ENCODE measurements at places on chromosomes 6 and 20.

DNA sequence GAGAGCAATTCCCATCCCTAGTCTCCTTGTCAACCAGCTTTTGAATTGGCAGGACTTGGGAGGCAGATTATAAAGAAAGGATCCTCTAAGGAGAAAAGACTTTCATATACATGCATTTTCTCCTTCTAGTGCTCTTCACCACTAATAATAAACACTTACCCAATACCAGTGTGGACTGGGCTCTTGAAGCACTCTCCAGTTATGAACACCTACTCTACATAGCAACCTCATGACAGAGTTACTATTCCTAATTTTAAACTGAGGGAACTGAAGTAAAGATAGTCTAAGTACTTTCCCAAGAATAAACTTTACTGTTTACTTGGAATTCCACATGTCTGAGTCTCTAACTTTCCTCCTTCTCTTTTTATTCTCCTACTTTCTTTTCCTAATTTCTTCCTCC, 4.8 kb downstream of the COL9A1 start:
- no peak for DNase-seq

- DNase-seq = peak; percentile 83
Observed at GRCh38 chr6:7541175-7542064, at the start of gene DSP. TSS of gene DSP (plus strand) at chr6:7541671. CDS start at chr6:7541916, 245 bp downstream.

DNA sequence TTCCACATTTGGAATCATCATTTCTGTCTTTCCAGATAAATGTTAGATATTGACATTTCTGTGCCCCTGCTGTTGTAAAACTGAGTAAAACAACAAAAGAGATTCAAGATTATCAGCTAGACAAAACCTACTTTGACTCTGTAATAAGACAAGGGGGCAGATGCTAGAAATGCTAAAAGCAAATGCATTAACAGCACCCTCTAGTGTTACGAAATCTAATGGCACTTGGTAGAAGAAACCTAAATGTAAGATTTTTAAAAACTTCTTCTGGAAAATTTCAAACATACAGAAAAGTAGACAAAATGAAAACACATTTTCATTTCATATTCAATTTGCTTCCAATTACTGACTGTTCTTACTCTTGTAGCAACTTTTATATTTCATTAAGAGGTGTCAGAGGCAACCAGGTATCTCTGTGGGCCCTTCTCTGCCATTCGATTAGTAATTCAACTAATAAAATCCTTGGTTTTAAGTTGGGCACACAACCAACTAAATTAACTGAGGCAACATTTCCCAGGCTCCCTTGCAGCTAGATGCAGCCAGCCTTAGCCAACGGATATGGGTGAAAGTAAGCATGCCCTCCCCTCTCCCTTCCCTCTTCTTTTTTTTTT, 45.0 kb downstream of the SLC23A2 start:
- peak; percentile 56 for DNase-seq

DNA sequence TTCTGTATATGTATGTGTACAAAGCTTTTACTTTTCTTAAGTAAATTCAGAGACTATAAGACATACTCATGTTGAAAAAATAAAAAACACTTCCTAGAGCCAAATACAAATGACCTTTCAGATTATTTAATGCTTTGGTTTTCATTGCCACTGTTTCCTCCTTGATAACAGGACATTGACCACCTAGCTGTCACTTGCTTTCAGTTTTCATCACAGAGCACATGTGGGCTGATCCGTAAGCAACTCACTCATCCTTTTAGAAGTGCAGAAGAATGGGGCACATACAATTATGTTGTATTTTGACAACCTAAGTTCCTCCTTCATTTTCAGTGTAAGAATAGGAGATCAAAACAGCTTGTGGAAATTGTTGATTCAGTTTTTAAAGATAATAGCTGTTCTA, 6.2 kb downstream of the ZBTB2 start:
- no peak for DNase-seq

GRCh38 chr20:46207793-46208192, 89.7 kb downstream of the CD40 start:
- DNase-seq = no peak

GRCh38 chr20:3896302-3896701, 7.1 kb downstream of the PANK2 start:
- peak; percentile 44 for DNase-seq

- DNase-seq = peak; percentile 56
Observed at GRCh38 chr20:610130-611046, at the start of gene TCF15. TSS of gene TCF15 (minus strand) at chr20:610309. CDS start at chr20:610237, 72 bp downstream.

GRCh38 chr6:99491171-99491570, 24.1 kb downstream of the USP45 start:
- no peak for DNase-seq

DNA sequence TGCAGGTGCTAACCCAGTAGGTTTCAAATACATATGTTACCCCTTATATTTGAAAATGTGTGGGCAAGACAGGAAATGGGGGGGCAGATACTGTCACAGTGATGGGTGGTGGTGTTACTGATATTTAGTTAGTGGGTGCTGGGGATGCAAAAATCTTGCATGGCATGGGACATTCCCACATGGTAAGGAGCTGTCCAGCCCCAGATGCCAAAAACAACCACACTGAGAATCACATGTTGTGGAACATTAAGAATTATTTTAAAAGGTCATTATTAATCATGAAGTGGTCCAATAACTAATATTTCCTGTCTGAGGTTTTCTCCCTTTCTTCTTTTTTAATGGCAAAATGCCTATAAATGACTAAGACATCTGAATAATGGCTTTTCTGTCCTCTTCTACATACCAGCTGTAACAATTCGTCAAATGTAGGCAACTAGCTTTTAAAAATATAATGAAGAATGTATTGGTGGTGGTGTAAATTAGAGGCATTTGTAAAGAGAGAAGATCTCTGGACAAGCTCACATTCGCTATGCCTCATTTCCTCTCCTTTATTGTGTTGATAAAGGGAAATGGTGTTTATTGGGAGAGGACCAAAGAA, 57.3 kb upstream of the SLC35B3 start:
- no peak for DNase-seq

DNA sequence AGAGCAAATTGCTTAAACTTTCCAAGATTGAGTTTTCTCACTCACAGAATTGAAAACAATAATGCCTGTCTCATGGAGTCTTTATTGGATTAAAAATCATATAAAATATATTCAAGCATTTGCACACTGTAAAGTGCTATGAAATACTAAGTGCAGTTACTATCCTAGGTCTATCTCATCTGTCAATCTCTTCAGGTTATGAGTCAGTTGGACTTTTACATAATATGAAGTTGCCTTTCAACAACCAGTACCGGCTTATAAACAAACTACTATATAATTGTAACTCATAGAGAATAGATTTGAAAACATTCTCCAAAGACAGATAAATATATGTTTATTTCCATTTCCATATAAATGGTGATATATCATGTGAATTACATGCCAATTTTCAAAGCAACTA, 20.4 kb upstream of the GSTA4 start:
- DNase-seq = no peak

GRCh38 chr6:54074578-54075195, 36.6 kb upstream of the MLIP start:
- DNase-seq = peak; percentile 17

DNA sequence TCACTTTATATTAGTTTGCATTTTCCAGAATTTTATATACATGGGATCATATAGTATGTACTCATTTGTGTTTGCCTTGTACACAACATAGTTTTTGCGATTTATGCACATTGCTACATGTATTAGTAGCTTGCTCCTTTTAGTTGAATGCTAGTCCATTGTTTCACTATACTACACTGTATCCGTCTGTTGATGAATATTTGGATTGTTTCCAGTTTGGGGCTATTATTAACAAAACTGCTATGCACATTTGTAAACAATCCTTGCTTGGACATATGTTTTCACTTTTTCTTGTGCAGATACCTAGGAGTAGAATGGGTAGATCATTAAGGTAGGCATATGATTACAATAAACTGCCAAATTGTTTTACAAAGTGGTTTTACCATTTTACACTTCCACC, 3.9 kb upstream of the LRRC1 start:
- no peak for DNase-seq

GRCh38 chr6:30542915-30543314, 13.4 kb downstream of the GNL1 start:
- DNase-seq = no peak

- no peak for DNase-seq
Observed at GRCh38 chr6:132128424-132128823, 177.3 kb upstream of the CCN2 start.

- DNase-seq = no peak
Observed at GRCh38 chr20:17705916-17706315, 6.2 kb downstream of the BANF2 start.

GRCh38 chr6:158568549-158568948, 8.7 kb downstream of the TMEM181 start:
- no peak for DNase-seq

GRCh38 chr20:32577657-32578056, 7.5 kb downstream of the NOL4L start:
- peak; percentile 57 for DNase-seq

GRCh38 chr20:41956338-41957074, 338.3 kb upstream of the CHD6 start:
- DNase-seq = peak; percentile 7

DNA sequence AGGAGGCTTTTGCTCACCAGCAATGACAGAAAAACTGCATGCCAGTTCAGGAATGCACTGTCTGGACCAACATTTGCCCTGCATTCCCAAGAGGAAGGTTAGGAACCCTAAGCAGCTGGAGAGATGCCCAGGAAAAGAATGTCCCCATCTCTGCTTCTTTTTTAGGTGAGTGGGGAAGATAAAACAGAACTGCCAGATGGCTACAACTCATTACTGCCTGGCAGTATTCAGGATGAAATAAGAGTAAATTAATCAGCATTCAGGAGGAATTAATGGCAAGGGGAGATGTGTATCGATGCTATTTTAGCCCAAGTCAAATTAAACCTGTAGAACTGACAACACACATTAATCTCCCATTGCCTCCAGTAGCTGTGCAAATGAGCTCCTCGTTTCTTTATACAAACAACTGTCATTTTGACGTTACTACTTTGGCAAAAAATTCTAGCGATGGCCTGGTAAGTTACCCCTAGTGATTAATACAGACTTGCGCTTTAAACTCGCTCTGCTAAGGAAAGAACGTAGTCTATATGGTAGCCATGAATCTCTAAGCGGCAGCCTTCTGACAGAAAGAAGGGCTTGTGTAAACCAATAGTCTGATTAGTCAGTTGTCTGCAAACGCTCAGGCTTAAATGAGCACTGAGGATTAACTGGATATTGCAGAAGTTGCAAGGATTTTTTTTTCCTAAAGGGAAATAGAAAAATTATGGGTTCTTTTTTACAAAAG, 16.7 kb upstream of the SMLR1 start:
- peak; percentile 51 for DNase-seq

- no peak for DNase-seq
Observed at GRCh38 chr6:38054527-38055202, 235.1 kb downstream of the ZFAND3 start.

- no peak for DNase-seq
Observed at GRCh38 chr20:59630526-59630925, 26.2 kb downstream of the PHACTR3 start.

DNA sequence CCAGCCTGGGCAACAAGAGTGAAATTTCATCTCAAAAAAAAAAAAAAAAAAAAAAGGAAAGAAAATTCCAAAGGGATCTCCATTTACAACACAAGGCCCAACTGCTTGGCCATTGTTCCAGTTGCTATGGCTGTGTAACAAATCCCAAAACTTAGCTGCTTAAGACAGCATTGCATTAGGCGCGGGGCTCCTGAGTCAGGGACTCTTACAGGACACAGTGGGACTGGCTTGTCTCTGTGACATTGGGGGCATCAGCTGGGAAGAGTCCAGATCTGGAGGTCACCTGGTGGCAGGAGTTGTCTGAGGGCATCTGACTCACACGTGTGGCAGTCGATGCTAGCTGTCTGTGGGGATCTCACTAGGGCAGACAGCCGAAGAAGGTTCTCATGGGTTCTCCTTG, 35.6 kb downstream of the TTLL9 start:
- no peak for DNase-seq

- DNase-seq = peak; percentile 25
Observed at GRCh38 chr6:113137426-113137825, 719.7 kb upstream of the MARCKS start.

- peak; percentile 14 for DNase-seq
Observed at GRCh38 chr6:87378947-87379346, 28.8 kb upstream of the CFAP206 start.

- no peak for DNase-seq
Observed at GRCh38 chr20:11540558-11540957, 377.1 kb upstream of the BTBD3 start.

DNA sequence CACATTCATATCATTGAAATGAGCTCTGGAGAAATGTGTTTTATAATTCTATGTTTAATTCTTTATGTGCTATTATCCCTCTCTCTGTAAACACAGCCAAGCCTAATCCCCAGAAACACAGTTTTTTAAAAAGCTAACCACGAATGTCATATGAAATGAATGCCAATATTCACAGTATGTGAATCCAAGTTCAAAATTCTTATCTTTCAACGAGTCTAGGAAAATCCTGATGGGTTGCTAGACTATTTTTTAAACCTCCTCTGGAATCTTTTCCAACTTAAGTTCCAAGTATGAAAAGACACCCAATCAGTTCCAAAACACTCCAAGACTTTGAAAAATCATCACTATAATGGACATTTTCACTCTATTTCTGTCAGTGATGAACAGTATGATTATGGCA, 689.3 kb downstream of the HACE1 start:
- DNase-seq = no peak

DNA sequence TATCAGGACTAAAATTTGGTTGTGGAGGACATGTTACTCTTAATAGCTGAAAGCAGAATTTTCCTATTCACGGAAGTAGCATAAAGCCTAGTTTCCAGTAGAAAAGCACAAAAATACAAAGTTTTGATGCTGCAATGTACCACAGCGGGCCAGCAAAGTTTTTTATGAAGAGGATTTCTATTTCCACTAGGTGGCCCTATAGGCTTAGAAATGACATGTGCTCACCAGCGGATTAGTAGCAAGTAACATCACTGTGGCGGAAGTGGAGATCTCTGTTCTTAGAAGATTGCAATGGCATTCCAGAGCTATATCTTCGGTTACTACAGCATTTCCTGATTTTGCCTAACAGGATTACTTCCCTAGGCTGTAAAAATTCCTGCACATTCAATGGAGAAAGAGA, 1219.0 kb upstream of the EYS start:
- DNase-seq = peak; percentile 34

GRCh38 chr20:35243986-35244385, 17.5 kb downstream of the MMP24 start:
- DNase-seq = no peak

DNA sequence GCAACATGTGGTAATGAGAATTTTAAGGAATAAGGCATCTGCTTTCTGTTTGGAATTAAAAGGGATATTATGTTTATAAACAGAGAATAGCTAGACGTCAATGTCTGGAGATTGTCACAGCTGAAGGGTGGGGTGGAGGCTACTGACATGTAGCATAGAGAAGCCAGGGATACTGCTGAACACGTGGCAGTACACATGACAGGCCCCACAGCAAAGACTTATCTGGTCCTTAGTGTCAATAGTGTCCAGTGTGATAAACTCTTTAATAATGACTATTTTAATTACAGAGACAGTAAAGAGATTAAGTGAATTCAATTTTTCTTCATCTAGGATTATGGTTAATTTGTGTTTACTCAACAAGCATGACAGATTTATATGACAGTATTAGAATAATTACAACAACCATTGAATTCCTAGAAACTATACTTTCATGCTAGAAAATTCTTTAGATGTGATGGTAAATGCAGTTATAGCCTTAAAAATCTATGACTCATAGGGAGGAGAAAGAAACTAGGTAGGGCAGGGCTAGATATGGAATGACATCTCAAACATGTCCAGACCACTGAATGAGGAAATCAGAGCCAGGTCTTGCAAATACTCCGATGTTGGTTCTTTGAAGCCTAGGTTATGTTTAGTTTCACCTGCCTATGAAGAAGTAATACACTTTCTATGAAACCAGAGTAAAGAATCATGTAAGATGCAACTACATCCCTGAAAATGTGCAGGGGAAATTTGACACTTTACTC, 399.5 kb downstream of the PHF3 start:
- peak; percentile 53 for DNase-seq
